ENCODE measurements at places on chromosomes 11 and 22.

DNA sequence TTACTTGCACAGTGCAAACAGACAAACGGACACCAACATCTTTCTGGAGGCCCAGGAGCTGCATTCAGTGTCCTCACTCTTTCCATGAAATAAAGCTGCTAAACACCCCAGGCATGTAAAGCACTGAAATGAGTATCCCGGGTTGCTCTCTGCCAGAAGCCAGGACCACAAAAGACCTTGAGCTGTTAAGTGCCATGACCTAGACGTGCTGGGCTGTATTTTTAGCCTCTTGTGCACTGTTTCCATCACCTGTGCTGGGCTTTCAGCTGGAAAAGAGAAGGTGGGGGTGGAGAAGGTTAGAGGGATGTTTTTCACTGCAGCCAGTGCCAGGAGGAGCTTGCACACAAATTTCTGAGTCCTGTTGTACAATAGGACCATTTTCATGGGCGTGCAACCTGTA is 3.4 kb upstream of the KREMEN1 start:
- no peak for DNase-seq

GRCh38 chr22:36907253-36908195 is 5.9 kb upstream of the CSF2RB start:
- DNase-seq: no peak

- no peak for DNase-seq
These were observed 583 bp upstream of the PKP3 start for GRCh38 chr11:393219-394033.

DNA sequence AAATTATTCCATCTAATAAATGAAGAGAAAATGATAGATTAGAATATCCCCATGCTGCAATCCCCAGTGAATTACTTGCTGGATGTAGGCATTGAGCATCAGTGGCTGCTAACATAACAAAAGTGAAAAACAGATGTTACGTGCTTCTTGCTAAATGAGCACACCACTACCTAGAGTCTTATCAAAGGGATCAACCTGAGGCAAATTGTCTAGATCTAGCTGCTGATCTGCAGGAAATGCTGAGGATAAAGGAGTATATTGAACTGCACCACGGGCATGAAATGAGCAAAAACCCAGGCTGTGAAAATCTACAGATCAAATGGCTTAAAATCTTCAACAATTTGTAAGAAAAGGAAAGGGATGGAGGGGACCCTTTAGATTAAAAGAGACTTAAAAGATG is 45.3 kb upstream of the SCUBE2 start:
- no peak for DNase-seq

GRCh38 chr11:126352934-126353801 is 2.3 kb upstream of the ST3GAL4 start:
- DNase-seq: no peak

DNA sequence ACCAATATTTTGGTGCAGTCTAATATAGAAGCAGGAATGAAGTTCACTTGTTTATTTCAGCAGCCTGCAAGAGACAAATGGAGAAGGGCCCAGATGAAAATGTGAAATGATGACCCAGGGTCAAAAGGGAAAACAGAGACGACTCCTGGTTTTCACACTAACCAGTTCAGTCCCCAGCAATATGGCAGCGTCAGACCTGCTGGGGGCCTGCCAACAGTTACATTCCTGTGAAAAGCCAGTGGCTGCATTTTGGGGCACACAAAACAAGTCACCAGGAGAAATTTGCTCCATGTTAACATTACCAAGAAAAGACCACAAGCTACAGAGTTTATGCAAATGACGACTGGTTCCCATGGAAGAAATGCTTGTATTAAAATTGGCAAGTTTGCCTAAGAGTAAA is 80.2 kb downstream of the CCDC34 start:
- no peak for DNase-seq

DNA sequence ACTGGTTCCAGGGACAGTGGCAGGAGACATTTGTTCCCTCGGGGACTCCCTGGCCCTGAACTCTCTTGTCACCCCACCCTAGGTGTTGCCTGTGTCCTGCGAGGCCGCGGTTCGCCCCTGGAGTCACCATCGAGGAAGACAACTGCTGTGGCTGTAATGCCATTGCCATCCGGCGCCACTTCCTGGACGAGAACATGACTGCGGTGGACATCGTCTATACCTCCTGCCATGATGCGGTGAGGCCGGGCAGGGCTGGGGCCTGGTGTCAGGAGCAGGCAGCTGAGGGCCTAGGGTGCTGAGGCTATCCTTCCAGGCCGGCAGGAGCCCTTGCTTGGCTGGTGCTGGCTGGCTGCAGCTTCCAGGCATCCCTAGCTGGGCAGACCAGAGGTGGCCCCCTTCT is 17.7 kb upstream of the MYRF start:
- no peak for DNase-seq

- DNase-seq: no peak
These were observed 9.5 kb downstream of the CCDC134 start for GRCh38 chr22:41810022-41810421.

- no peak for DNase-seq
These were observed 531.2 kb downstream of the KCNA4 start for GRCh38 chr11:29485641-29486040.

DNA sequence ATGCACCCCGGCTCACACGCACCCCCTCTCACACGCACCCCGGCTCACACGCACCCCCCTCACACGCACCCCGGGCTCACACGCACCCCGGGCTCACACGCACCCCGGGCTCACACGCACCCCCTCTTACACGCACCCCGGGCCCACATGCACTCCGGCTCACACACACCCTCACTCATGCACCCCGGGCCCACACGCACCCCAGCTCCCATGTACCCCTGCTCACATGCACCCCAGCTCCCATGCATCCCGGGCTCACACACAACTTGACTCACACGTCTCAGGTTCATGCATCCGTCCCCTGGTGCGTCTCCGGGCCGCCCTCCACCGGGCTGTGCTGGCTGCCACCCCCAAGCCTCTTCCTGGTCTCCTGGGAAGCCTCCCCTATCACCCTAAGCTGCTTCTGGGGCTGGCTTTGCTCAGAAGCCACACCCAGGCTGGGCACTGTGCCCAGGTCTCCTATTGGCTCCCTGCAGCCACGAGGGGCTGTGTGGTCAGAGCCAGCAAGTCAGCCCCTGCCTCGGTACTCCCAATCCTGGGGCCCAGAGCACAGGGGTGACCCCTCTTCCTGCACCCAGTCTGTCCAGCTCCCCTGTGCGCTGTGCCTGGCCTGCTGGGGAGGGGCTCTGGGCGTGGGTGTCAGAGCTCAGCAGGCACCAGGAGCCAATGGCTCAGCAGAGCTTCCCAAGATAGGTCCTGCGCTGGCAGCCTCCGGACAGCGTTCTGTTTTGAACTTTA is 16.9 kb downstream of the TSPAN4 start:
- DNase-seq: no peak

- DNase-seq: no peak
These were observed 63.2 kb upstream of the TOP3B start for GRCh38 chr22:22045571-22046335.

- no peak for DNase-seq
These were observed 118.7 kb downstream of the TRIM29 start for GRCh38 chr11:120019191-120019590.

DNA sequence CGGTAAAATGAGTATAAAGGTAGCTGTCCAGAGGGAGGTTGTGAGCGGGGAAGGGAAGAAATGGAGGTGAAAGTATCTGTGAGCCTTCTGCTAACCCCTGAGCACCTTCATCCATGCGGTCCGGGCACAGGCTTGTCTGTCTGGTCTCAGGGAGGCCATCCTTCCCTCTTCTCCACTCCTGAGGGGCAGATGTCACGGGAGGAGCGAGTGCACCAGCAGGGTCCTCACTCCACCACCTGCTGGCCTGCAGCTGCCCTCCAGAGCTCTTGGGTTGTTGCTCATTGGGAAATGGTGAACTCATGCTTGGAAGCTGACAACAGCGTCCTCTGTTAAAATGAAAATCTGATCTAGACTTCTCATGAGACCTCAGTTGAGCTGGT is 33.8 kb upstream of the WNT11 start:
- DNase-seq: no peak

DNA sequence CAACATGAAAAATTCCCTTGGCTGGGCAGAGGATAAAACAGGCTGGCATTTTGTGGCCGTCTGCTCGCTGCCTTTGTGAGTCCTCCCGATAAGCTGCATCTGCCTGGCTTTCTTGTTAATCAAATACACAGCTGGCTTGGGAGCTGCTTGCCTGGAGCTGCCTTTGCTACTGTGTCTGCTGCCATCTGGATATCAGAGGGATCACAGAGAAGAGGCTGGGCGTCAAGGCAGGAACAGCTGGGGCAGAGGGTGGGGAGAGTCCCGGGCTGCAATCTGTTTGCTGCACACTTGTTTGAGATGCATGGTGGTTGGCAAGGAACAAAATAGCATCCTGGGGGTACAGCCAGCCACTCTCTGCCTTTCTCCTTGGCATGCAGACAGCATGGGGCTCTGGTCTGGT is 36.0 kb downstream of the COMMD9 start:
- DNase-seq: no peak

DNA sequence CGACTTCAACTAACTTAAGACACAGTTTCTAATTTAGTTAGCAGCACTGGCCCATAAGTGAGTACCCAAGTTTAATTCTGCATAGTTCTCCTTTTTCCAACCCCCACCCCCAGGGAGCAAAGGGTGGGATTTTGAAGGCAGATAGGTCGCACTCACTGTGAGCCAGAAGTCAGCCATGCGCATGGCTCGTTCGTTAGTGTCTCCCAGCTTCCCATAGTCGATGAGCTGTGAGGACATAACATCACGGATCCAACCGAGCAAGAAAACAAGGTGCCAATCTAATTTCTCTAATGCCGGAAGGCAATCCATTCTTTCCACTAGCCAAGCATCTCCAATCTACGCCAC is 577 bp downstream of the MRPL17 start:
- DNase-seq: no peak

- DNase-seq: no peak
These were observed 83.0 kb downstream of the CDKN1C start for GRCh38 chr11:2802389-2803185.

DNA sequence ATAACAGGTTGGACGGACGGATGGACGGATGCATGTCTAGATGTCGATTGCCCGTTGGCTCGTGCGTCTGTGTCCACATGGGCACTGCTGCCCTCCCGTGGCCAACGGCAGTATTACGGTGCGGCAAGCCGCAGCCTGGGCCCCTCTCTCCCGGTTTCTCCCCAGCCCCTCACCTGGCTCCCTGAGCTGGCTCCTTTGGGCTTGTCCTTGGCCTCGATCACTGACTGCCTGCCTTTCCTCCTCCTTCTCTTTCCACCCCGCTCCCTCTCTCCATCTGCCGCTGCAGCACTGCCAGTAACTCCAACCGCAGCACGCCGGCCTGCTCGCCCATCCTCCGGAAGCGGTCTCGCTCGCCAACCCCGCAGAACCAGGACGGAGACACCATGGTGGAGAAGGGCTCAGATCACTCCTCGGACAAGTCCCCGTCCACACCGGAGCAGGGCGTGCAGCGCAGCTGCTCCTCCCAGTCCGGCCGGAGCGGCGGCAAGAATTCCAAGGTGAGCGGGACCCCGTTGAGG is 77.3 kb downstream of the SCN3B start:
- DNase-seq: peak; percentile 46

GRCh38 chr22:39593066-39593930 is 22.7 kb downstream of the CACNA1I start:
- DNase-seq: no peak

DNA sequence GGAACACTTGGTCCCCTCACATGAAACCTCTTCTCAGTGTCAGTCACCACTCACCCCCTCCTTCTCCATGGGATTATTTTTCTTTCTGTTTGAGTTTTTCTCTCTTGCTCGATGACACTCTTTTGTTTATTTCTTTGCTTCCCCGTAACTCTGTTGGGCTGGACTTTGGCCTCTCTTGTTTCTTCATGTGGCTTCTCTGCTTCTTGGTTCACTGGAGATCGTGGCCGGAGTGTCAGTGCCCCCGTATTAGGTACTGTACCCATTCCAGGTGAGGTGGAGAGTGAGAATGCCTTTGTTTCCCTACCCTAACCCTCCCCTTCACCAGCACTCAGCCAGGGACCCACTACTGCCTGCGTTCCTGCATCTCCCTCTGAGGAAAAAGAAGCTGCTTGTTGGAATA is 32.5 kb downstream of the CYB5R2 start:
- DNase-seq: no peak

GRCh38 chr11:118152552-118153471 is at the start of gene SCN4B:
Gene SCN4B (minus strand): TSS chr11:118152823. CDS start chr11:118152673, 150 bp downstream.
- DNase-seq: peak; percentile 13

DNA sequence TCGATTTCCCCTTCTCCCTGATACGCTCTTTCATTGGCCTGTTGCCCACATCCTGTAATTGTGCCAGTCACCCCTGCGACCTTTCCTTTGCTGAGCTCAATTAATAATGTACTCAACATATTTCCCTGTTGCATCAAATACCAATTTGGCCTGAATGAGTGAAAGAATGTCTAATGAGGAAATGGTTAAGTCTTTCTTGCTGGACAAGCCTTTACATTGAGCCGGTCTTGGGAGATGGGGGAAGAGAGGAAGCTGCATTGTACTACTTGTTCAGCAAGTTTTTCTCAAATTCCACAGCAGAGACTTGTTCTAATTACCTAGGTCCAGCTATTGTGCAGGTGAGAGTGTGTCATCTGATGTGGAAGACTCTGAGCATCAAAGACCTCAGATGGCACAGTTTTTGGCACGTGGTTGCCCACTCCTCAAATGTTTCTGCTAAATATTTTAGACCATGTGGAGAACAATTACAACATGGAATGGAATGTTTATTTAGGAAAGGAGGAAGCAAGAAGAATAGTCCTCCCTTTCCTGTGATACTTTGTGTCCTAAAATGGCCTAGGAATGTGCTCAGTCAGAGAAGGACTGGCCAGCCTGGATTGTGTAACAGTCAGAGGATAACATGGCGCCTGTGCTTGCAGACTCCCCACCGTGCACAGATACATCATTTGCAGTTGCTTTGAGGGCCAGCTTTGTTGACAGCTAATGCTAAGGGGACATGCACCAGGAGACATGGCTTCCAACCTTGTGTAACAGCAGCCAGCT is 129.5 kb upstream of the E2F8 start:
- no peak for DNase-seq

DNA sequence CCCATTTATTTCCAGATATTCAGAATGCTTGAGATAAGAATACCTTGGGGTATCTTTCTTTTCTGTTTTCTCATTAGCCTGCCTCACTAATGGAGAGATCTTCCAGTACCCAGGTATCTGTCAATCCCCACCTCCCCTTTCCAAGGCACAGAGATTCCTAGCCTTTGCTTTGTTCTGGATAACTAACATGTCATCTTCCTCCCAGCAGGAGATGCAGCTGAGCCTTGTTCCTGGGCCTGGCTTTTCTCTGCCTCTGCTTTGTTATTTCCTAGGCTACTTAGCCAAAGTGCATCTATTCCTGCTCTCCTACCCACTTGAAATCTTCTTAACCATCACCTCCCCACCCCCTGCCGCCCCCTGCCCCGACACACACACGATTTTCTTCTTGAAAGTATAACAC is 297.1 kb downstream of the NELL1 start:
- no peak for DNase-seq

DNA sequence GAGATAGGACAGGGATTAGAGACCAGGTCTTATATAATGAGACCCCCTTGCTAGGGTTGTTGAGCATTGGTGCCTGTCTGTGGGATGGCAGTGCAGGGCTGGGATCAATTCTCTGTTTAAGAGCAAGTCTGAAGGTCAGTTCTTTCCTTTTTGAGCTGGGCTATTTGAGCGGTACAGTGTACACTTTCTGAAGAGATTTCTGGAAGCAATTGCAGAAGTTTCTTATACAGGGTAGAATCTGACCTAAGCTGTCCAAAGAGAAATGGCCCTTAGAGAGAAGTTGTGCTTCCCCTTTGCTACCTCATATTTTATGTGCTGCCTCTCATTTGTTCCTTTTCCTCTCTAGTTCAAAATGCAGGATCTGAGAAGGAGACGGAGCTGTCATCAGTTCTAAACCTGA is 35.8 kb downstream of the CSTPP1 start:
- no peak for DNase-seq

All from CD4-positive, alpha-beta T cell treated with Interleukin-1 beta for 1 hour (primary cell).